Calu3 (cell line): ENCODE measurements at places on chromosomes 7 and 10.
A peak's percentile ranks its signal among the peaks of the same experiment; 100 is the strongest.

- peak; percentile 74 for DNase-seq
Observed at GRCh38 chr10:2985729-2986232, 81.6 kb upstream of the PFKP start.

GRCh38 chr7:26928703-26929347, 64.4 kb upstream of the SKAP2 start:
- no peak for DNase-seq

DNA sequence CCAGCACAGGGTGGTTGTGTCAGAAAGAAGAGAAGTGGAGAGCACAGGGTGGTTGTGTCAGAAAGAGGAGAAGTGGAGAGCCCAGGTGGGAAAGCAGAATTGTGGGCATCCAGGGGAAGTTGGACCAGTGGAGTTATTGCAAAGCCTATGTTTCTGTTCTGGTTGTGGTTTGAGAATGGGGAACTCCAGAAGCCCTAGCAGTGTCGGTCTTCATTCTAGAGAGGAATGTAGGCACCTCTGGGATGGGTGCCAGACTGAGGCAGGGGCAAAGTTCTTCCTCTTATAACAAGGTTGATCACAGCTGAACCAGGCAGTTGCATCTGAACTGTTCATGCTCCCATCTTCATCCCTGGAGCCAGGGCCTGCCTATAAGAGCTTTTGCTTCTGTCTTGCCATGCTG, 954 bp downstream of the FSCN3 start:
- DNase-seq: no peak

DNA sequence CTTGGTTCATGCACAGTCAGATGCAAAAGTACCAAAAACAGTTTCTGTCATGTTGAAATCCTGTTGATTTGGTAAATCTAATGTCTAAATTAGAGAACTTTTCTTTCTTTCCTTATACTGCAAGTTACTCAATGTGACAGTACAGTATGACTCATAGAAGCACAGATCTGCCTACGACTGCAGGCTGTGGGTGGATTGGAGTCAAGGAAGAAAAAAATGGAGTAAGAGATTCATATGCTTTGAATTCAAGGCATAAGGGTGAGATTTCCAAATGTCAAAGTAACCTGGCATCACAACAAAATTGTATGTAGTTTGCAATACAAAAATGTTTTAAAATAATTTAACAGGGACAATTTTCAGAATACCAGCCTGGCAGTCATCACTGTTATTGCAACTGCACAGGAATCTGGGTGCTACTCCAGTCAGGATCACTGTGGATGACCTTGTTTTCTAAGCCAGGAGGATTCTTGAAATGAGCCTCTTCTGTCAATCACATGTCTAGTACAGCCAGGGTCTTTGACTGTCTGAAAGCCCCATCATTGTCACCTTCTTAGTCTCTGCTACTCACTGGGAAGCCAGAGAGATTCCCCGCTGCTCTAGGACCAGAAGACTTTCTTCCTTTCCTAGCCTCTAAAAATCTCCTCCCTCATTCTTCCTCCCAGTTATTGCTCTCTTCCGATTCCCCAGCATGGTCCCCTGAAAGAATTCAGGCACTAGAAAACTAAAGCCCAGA, 83.6 kb downstream of the CD36 start:
- DNase-seq: no peak

DNA sequence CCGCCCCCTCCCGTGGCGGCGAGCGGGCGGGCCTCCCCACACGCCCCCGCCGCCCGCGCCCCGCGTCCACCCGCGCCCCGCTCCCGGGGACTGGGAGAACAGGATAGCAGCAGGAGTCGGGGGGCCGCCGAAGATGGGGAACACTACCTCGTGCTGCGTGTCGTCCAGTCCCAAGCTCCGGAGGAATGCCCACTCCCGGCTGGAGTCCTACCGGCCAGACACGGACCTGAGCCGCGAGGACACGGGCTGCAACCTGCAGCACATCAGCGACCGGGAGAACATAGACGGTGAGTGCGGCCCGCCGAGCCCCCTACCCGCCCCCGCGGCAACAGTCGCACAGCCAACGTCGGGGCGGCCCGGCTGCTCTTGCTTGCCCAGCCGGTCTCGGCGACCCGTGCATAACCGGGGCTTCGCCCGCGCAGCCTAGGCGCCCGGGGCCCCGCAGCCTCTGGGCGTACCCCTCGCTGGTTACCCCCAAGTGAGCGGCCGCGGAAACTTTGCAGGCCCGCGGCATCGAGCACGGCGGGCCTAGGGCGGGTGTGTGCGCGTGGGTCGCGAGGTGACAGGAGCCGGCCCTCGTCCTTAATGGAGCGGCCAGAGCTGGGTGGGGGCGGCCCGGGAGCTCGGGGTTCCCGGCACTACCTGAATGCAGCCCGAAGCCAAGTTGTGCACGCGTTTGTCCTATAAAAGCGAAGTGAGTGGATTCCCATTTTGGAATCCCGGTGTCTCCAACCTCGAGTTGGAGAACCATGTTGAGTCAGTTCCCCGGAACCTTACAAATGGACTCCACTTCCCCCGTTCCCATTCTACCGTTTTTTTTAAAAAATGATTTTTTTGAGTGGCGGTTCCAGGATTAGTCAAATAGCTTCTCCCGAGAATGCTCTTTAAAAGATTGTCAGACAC, 863 bp downstream of the CCNY start:
- peak; percentile 37 for DNase-seq

DNA sequence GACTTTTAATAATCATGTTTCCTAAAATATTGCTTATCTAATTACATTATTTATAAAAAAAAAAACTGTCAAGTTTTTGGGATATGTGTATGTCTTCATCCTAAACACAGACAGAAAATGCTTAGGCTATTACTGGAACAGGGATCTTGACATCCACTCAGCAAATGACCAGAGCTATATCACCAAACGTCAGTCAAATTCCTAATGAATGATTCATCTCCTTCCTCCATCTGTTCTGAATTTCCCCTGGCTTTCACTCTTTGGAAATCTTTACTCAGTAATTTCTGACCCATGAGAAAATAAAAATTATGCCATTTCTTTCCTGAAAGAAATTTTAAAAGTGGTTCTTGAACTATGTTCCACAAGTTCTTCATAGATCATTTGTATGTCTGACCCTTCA, 552.4 kb upstream of the KCND2 start:
- DNase-seq: no peak

DNA sequence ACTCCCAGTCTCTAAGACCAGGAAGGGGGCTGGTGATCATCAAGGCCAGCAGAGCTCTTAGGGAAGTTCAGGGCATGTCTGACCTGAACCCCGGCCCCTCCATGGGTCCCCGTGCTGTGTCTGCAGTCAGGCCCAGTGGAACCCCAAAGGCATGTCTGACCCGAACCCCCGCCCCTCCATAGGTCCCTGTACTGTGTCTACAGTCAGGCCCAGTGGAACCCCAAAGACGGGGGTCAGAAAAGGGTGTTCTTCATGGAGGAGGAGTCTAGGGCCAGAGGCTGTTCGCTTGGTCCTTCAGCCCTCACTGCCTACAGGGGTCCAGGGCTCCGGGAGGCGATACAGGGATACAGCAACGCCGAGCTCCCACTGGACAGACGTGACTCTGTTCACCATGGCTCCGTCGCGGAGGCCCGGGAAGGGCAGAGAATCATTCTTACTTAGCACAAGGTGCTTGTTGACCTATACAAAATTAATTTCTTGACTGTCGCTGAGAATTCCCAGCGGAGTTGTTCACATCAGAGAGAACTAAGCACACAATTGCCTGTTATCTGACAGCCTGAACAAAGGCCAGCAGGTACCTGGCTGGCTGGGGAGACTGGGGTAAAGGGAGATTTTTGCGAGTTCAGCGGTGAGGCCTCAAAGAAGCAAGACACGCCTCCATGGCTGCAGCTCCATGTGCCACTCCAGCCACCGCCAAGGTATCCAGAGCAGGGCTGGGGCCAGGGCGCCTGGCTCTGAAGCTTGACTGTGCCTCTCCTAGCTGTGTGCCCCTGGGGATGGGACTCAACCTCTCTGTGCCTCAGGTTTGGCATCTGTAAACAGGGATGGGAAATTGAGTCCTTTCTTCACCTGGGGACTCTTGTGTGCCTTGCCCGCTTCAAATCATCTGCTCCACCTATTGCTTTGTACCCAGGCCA, 26.8 kb downstream of the EN2 start:
- no peak for DNase-seq
